ENCODE measurements at places on chromosomes 16 and 17.

DNA sequence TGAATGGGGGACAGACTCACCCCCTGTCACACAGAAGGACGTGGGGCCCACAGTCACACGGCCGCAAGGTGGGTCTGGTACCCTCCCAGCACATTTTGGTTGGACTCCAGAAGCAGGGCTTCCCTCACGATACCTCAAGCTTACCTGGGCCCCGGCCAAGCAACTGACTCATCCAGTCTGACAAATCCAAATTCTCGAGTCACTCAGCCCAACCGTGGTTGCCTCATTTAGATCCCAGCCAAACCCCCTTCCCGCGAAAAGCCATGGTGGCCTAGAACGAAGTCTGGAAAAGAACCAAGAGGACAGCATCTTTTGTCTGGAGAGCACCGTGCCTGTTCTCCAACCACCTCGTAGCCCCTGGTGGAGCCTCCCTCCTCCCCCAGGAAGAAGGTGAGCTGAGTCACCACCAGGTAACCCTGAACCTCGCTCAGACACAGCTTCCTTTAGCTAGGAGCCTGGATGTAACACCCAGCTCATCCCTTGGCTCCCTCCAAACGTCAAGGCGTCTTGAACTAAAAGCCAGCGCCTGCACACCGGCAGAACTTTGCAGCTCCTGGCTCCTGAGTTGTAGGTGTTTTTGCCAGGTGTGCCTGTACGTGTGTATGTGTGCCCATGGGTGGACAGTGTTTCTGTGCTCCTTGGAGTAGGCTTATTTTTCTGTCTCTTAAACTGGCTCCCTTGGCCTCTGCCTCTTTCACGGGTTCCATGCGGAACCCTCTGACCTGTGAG is 78.9 kb downstream of the CMIP start:
- no peak for DNase-seq

DNA sequence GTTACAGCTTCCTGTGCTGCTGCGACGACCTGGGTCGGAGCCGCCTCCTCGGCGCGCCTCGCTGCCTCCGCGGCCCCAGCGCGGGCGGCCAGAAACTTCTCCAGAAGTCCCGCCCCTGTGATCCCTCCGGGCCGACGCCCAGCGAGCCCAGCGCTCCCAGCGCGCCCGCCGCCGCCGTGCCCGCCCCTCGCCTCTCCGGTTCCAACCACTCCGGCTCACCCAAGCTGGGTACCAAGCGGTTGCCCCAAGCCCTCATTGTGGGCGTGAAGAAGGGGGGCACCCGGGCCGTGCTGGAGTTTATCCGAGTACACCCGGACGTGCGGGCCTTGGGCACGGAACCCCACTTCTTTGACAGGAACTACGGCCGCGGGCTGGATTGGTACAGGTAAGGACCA is 746 bp downstream of the HS3ST2 start:
- no peak for DNase-seq

- DNase-seq = no peak
Measured at GRCh38 chr17:21815352-21816063, 123.2 kb downstream of the KCNJ18 start.

GRCh38 chr16:83296505-83296904 is 511.3 kb upstream of the HSBP1 start:
- DNase-seq = no peak

- DNase-seq = no peak
Measured at GRCh38 chr17:69390795-69391501, 23.5 kb upstream of the MAP2K6 start.

DNA sequence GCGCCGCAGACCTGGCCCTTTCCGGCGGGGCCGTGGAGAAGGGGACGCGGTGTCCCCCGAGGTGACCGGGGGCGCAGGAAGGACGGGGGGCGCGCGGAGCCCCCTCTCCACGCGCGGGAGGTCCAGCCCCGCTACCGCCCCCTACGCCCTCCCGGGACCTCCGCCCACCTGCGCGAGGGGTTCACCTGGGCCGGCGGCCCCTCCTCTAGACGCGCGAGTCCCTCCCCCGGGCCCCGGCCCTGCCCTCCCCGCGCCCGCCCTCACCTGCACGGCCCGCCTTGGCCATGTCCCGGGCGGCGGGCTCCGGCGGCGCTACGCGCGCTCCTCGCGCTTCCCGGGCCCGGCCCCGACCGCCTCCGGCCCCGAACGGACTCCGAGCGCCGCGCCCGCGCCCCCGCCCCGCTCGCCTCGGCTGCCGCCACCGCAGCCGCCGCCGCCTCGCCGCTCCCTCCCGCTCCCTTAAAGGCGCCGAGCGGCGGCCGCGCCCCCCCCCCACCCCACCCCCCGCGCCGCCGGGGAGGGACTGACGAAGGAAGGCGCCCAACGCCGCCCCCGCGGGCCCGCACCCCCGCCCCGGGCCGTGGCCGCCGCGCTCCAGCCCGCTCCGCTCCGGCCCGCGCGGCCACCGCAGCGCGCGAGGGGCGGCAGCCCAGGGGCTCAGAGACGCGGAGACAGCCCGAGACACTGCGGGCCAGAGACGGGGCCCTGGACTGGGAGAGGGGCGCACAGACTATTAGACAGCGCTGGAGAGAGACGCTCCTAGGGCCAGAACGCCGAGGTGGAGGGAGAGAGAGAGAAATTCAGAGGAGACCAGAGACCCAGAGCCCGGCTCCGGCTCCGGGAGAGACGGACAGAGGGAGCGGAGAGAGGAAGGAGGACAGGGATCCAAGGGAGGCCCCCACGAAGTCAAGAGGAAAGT is at the start of gene PITPNM3:
Gene PITPNM3, minus strand, starts transcription at position 435 of the 919 bp plus-strand sequence. Its CDS starts 149 bp downstream, at position 286.
- no peak for DNase-seq

DNA sequence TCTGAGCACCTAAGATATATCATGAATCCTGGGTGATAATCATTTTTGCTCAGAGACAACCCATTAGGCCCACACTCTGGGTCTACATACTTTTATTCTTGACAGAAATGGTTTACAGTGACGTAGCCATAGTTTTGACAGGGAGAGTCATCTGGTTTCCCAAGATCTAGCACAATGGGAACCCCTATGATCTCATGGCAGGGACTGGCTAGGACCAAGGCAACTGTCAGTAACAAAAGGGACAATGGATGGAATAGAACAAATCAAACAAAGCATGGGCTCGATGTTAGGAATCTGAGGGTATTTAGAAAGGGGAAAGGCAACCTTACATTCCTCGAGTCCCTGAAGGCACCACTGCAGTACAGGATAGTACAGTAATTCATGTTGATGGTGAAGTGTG is 20.5 kb downstream of the CFAP97D1 start:
- DNase-seq = no peak

DNA sequence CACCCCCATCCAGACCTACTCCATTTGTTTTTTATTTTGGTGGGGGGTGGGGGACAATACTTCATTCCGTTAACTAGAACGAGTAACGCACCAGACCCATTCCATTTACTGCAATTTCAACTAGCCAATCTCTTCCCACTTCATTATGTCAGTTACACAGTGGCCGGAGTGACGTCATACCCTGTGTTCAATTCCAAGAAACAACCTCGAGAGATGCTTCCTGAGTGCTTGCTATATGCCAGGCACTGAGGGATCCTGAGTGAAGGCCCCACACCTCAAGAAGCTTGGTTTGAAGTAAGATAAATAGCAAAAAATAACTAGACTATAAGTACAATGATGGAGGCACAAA is 9.1 kb upstream of the SIAH1 start:
- DNase-seq = no peak

GRCh38 chr16:17304106-17304490 is 166.7 kb downstream of the XYLT1 start:
- no peak for DNase-seq

- DNase-seq = no peak
Measured at GRCh38 chr16:4987580-4988374, 29.6 kb downstream of the SEC14L5 start.

DNA sequence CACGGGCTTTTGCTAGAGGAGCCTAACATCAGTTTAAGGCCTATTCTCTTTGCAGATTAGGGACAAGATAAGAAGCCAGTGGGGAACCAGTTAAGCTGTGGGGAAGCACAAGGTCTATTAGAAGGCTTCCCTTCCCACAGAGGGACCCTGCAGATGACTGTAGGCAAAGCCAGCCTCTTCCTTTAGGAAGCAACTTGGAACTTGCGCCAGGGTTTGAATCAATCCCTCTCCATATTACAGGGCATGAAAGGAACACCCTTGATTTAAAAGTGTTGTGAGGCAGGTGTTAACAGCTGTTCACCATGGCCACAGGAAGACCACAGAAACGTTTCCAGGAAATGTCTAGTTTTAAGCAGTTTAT is 77.3 kb downstream of the RPTOR start:
- DNase-seq = no peak

DNA sequence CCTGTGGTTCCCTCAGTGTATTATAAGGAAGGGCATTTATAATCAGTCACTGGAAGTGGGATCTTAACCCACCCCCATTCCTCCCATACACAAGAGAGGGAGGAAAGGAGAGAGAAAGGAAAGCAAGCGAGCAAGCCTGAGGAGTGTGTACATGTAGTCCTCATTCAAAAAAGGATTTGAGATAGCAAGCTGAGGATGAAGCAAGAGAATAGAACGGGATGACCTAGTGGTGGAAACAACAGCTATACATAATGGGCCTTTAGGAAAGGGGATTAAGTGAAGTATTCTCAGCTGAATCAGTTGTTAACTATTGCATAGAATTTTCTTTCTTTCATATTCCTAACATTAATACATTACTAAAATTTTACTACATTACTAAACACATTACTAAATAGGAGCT is 281.4 kb downstream of the ZFHX3 start:
- DNase-seq = no peak

DNA sequence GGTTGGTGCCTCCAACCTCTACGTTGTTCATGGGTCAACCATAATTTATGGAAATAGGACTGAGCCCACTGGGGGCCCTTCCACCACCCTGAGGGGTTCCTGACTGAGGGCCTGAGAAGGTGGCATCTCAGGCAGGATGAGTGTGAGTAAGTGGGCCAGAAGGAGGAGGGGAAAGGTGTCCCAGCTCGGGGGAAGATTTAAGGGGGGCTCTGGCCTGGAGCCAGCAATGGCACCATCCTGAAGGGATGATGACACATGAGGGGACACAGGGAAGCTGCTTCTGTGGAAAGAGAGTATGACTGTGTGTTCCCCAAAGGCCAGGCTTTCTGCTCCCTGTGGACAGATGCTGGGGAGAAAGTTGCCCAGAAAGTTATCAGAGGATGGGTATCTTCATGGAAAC is 18.7 kb downstream of the MYL4 start:
- DNase-seq = no peak
